ENCODE measurements at places on chromosomes 3 and 15.

DNA sequence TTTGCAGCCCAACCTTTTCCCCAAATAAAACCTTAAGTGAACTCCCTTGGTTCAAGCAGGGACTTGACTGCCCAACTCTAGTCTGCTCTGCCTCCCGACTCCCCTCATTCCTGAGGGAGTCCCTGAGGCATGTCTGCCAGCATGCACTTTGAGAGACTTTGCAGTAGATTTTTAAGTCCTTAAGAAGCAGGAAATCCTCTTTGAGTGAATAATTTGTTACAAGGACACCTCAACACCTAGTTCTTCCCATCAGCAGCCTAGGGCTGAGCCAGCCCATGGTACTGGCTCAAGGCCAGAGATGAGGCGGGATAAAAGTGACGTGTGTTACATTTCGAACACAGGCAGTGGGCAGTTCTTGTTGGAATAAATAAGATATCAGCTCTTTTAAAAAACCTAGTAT lies 204.3 kb upstream of the SLC2A2 start:
- DNase-seq, result no peak

GRCh38 chr15:77420610-77421369 lies at the start of gene HMG20A:
Gene HMG20A, plus strand, starts transcription at chr15:77420888. Its CDS starts 37,520 bp downstream, at chr15:77458408.
- DNase-seq, result peak; percentile 64

GRCh38 chr3:58658508-58658907 lies 8.1 kb downstream of the FAM3D start:
- no peak for DNase-seq

- no peak for DNase-seq
Measured at GRCh38 chr15:92779874-92780273, 120.2 kb upstream of the CHD2 start.

DNA sequence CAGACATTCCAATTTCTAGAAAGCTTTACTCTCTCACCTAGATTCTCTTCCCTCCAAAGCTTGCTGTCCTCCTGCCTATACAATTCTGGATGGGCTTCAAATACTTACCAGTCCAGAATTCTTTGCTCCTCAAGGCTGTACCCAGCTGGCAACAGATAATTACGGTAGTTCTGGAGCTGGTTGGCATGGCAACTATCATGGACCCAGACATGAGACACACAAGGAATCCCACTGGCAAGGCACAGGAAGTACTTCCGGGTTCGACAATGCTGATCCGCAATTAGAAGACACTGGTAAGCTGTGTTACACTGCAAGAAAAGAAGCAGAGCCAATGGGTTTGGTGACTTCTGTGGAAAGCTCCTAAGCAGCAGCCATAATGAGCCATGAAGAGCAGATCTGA lies 37.9 kb downstream of the TUBGCP4 start:
- DNase-seq, result no peak

DNA sequence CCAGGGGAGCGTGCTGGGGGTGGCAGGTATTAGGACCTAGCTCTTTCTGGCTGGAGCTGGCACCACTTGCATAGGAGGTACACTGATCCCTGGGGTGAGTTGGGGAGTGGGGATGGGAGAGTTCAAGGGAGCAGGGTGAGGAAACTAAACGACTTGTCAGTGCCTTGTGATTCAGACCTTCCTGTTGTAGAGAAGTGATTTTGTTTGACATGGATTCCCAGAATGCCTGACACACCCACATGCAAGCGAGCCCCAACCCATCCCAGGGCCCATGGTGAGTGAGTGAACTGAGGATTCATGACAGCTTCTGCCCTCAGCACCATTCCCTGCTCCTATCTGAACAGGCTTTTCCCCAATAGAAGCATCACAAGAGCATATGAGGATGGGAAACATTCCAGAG lies 15.6 kb upstream of the UBE2Q2 start:
- DNase-seq, result no peak

DNA sequence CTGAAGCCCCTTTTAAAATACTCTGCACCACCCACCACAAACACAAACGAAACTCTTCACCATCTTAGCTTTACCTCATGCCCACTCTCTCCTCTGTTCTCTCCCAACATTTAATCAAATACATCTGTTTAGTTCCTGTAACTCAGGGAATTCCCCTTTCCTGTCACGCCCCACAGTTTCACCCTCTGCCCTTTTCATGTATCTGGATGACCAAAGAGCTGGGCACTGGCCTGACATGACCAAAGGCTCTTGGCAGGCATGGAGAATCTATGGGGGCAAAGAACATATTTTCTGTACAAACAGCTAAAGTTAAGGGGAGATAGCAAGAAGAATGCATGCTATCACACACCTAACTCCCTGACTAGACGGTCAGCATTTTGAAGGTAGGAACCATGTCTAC lies 270.0 kb downstream of the TBL1XR1 start:
- DNase-seq, result no peak

- DNase-seq, result no peak
Measured at GRCh38 chr3:112508860-112509259, 9.6 kb upstream of the BTLA start.

- no peak for DNase-seq
Measured at GRCh38 chr3:145721273-145721805, 439.6 kb downstream of the PLOD2 start.

DNA sequence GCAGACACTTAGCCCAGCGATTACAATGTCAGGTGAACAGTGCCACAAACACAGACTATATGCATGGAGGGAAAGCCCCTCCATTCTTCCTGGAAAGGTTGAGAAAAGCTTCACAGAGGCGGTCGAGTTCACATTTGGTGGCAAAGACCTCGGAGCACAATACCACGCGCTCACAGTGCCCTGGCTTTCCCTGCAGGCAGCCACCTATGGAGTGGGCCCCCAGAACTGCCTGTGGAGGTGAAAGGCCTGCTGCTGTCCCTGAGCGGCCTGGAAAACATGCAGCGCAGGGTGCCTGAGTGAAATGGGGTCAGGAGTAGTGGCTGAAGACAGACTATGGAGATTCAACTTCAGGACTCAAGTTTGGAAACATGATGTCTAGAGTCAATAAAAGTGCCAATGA lies 26.9 kb downstream of the PDIA5 start:
- no peak for DNase-seq

DNA sequence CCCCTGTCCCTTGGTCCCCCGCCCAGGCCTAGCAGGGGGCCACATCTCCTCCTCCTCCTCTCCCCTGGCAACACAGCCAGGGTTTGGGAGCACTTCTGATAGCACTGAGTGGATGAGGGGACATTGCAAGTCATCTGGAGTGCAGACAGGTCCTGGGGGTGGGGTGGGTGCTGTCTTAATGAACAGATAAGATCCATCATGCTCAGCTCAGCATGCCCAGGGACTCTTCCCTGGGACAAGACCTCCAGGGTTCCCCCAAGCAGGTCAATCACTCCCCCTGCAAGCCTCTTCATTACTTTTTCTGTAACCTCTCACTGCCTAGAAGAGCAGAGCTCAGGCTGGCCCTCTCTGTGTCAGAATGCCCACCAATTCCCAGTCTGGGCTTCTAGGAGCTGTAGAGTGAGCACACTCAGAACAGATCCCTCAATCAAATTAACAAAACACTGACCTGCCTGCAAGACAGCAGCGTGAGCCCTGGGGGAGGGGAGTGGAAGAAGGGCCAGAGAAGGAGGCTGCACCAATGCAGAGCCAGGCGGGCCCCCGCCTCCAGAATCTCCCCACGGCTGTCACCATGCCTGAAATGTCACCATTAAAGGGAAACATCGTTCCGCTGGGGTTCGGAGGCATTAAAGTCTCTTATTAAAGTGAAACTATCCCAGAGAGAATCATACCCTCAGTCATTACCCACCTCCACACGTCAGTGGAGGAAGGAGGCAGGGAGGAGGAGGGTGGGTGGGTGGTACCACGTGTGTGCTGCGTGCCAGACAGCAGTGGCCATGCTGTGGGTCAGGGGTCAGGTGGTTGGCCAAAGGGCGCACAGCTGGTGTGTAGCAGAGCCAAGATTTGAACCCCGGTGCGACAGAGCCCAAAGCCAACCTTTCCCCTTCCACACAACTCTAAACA lies 114.7 kb upstream of the LINGO1 start:
- no peak for DNase-seq

DNA sequence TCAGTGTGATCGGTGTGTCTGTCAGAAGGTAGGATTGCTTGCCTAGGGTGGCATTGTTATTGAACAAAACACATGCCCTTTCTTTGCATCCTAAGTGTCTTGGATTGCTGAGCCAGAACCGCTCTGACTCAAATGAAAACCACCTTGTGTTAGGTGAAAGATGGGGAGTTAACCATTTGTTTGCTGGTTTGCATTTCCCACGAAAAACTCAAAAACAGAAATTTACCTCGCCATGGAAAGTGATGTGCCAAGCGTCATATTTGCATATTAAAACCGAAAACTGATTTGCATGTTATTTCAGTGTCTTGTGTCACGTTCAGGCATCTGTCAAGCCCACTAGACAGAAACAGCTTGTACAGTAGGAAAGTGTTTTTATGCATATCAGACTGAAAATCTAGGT lies 474.6 kb upstream of the TPRG1 start:
- DNase-seq, result no peak

DNA sequence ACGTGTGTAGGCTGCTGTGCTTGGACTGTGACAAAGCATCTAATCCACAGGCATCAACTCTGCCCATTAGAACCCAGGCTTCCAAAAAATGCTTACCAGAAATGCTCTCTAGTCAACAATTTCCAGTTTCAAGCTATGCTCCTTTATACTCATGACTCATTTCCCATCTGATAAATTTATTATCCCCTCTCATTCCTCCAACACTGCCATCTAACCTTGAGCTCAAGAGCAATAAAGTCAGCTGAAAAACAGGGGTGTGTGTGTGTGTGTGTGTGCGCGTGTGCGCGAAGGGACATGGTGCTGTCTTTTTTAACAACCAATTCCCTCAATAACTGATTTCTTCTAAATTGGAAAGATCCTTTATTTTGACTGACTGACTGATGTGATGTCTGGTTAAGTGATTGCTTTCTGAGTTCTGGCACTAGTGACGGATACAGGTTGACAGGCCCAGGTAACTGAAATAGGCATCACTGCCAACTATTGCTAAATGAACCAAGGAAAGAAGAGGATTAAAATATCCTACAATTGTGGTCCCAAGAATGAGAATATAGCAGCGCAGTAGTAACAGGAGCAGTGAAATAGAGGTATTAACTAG lies 405.5 kb downstream of the ZNF385D start:
- DNase-seq, result no peak

GRCh38 chr3:186825294-186825821 lies 17.2 kb upstream of the ADIPOQ start:
- peak; percentile 74 for DNase-seq

- peak; percentile 62 for DNase-seq
Measured at GRCh38 chr3:126954141-126954842, 28.6 kb upstream of the PLXNA1 start.

- DNase-seq, result no peak
Measured at GRCh38 chr15:92962914-92963313, 62.8 kb downstream of the CHD2 start.

DNA sequence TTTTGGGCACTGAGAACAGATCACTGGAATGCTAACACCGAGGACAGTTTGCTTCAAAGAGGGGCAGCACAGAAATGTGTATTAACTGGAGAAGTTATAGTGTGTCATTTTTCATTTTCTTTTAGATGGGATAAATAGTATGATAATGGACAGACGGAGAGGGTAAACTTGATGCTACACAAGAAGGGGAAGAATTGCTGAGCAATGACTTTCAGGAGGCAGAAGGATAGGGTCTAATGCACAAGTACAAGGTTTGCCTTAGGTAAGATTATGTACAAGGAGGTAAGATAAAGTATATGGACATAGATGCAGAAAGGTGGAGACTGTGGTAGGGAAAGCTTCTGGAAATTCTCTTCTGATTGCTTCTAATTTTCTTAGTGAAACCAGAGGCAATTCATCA lies 32.3 kb upstream of the LRRC58 start:
- no peak for DNase-seq

DNA sequence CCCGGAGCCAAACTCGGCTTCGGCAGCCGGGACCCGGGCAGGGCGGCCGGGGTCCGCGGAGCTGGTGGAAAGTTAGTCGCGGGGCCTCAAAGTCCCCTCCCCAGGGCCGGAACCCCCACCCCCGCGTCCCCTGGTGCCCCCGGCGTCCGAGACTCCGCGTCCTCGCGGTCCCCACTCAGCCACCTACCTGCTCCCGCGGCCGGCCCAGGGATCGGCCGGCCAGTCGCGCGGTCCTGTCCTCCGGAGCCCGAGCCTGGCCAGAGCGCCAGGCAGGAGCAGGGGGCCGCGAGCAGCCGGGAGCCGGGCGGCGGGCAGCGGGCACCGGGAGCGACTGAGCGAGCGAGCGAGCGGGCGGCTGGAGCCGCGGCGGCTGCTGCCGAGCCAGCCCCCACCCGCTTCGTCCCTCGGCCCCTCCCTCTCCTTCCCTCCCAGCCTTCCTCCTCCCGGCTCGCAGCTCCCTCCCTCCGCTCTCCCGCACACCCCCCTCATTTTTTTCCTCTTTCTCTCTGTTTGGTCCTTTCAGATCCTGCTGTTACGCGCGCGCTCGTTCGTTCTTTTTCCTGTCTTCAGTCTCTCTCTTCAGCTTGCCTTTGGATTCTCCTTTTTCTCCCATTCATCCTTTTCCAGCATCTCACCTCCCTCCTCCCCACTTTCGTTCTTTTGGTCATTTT lies at the start of gene MEGF11:
Gene MEGF11, minus strand, starts transcription at position 333 of the 671 bp plus-strand sequence. CDS start 125,347 bp downstream, outside the sequence.
- DNase-seq, result peak; percentile 78

- no peak for DNase-seq
Measured at GRCh38 chr3:155690921-155691320, 54.0 kb downstream of the PLCH1 start.

DNA sequence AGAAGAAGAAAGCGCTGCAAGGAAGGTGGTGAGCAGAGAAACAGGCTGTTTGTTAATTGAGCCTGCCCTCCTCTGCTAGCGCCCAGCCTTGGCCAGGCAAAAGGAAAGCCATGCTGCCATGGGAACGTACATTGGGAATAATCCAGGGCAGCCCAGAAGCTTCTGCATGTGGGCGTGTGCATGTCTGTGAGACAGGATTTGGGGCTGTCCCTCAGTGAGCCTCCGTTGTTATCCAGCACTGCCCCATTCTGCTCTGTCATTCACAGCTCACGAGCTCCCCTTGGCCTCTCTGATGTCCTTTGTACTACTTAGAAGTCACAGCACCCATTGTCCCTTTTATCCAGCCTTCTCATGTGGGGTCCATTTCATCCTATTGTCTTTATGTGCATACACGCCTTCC lies 239.1 kb upstream of the ROPN1 start:
- DNase-seq, result no peak

DNA sequence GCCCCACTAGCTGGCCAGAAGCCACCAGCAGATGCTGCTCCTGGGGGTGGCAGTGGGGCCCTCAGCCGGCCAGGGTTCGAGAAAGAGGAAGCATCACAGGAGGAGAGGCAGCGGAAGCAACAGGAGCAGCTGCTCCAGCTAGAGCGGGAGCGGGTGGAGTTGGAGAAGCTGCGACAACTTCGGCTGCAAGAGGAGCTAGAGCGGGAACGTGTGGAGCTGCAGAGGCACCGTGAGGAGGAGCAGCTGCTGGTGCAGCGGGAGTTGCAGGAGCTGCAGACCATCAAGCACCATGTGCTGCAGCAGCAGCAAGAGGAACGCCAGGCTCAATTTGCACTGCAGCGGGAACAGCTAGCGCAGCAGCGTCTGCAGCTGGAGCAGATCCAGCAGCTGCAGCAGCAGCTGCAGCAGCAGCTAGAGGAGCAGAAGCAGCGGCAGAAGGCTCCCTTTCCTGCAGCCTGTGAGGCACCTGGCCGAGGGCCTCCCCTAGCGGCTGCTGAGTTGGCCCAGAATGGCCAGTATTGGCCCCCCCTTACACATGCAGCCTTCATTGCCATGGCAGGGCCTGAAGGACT lies 17.5 kb upstream of the APEH start:
- no peak for DNase-seq

All from aorta (tissue), 5 donors.